ENCODE measurements at places on chromosomes 12 and 14.

DNA sequence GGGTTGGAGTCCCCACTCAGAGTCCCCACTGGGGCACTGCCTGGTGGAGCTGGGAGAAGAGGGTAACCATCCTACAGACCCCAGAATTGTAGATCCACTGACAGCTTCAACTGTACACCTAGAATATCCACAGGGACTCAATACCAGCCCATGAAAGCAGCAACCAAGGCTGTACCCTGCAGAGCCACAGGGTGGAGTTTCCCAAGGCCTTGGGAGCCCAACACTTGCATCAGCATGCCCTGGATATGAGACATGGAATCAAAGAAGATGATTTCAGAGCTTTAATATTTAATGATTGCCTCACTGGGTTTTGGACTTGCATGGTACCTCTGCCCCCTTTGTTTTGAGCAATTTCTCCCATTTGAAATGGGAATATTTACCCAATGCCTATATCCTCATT is 80.4 kb downstream of the RASSF9 start:
- no peak for DNase-seq

DNA sequence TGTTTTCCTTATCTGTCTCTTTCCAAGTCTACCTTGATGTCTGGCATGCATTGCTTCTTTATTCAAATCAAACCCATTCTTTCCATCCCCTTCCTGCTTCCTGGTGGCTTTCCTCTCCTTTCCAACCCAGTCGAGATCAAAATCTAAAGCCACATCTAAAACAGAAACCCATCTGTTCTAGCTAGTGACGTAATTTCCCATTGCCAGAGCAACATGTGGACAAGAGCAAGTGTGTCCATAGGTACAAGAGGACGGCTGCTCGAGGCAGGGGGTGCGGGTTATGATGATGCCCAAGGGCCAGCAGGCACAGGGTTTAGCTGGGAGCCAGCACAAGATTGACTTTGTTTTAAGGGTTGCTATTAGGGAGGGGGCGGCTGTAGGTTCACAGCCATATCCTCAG is 7.0 kb downstream of the KRT80 start:
- DNase-seq: no peak

DNA sequence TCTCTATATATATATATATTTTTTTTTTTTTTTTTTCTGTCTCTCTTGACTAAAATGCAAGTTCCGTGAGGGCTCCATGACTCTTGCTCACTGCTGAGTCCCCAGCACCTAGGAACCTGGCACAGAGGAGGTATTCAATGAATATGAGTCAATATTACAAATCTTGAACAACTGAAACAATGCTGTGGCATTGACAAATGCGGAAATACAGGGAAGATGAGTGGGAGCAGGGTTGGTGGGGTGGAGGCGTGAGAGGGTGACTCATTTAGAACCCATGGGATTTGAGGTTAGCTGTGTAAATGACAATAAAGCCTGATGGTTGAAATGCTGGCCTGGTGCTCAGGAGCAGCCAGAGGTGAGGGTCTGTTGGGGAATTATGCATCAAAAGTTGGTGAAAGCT is 121.7 kb upstream of the FUT8 start:
- no peak for DNase-seq

- DNase-seq: no peak
Measured at GRCh38 chr12:120855823-120856588, 48.2 kb downstream of the SPPL3 start.

DNA sequence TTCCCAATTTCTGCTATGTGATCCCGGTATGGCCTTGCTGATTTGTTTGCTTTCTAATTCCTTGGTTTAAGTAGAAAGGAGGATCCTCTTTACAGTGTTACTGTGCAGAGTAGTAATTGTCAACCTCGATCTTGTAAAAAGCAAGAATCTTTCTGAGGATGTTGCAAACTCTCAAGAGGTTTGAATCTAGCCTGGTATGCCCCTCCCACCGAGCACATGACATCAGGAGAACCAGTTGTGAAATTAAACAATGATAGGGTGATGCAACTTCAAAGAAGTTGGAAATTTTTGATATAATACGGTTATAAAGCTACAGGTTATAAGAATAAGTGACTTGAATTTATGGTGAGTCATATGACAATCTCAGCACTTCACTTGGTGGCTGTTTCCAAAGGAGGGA is 35.0 kb upstream of the FUT8 start:
- DNase-seq: no peak

GRCh38 chr12:1094714-1095113 is 103.7 kb downstream of the ERC1 start:
- no peak for DNase-seq

DNA sequence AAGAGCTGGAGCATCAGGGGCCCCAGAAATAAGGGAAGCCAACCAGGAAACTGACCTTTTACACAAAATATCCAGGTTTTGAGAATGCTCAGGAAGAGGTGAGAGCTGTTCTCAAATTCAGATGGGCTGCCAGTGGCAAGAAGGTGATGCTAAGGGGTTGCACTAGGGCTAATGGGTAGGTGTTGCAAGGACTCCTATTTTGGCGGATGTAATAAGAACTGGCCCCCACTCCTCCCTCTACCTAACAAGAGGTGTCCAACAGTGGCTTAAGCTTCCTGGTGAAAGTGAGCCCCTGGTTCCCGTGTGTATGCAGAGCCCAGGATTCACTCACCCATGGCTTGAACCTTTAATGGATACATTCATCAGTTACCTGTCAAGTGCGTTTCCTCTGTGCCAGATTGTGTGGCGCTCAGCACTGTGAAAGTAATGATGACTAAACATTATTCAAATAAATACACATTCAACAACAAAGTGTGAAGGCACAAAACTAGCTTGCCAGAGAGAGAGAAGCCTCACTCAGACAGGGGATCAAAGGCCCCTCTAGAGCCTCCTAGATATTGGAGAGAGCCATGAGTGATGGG is 705 bp upstream of the CHGA start:
- DNase-seq: no peak

DNA sequence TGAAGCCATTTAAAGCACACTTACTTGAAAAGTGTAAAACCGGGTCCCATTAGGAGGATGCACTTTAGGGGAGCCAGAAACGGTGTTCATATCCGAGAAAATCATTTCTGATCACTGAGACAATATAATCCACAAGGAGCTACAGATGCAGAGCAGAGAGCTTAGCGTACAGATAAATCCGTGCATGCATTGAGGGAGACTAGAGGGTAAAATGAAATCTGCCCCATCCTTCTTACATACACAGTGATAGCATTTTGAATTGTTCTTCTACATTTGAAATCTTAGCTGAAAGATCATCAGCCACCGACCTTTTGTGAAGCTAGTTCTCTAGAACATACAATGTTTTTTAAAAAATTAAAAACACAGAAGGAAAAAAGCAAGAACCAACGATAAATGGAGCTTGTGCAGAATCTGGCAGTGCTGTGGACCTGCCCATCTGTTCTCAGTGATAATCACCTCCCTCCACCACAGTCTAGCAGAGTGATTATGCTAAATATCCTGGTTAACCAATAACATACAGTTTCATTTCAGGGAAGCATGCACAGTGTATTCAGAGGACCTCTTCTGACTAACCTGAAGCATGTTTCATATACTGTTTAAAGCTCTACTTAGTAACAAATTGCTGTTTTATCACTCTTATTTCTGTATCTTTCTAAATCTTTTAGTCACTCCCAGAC is 161.1 kb downstream of the PPFIA2 start:
- no peak for DNase-seq

DNA sequence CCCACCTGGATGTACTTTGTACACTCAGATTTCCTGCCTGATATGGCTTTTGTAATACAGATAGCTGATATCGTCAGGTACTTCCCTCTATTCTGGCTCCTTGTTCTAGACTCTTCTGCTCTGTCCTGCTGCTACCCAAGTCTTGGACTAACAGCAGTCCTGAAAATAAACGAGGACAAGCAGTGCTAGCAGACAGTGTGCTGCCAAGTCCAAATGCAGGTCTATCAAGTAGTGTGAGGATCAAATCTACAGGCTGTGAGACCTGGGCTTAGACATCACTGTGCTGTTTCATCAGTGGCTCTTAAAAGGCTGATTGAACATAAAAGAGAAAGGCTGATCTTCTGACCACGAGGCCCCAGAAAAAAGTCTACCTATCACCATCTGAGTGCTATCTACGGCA is 418.1 kb downstream of the APAF1 start:
- no peak for DNase-seq

- no peak for DNase-seq
Measured at GRCh38 chr14:24954037-24954699, 95.8 kb downstream of the STXBP6 start.

DNA sequence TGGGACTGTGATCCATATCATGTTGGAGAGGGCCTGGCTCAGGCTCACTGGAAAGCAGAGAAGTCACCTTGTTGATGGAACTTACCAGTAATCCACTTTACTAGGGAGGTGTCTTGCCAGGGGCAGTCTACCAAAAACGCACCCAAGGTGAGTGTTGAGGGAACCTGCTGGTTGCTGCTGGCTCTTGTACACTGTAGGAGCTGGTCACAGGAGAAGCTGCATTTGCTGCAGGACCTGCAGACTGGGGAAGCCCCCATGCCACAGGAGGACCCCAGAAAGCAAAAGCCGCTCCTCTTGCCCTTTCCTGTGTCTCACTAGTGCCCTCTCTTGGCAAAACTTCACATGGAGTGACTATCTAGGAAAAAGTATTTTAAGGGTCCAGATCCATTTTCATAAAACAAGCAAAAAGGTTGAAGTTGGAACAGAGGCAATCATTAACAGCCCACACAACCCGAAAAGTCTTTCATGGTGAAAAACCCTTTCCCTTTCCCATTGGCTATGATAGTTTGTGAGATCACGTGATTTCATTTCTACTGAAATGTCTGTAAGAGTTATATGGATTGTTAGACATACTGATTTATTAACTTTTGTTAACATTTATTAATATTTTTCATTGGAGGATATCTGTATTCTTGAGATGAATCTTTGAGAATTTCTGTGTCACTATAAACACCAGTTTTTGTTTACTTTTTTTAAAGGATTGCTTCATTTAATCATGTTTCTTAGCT is 59.2 kb downstream of the RASSF8 start:
- DNase-seq: no peak

- DNase-seq: no peak
Measured at GRCh38 chr12:109112720-109113465, 3.5 kb upstream of the ACACB start.
